Tibial artery (tissue), 4 donors: ENCODE measurements at places on chromosomes 2 and 18.
A peak's percentile ranks its signal among the peaks of the same experiment; 100 is the strongest.

DNA sequence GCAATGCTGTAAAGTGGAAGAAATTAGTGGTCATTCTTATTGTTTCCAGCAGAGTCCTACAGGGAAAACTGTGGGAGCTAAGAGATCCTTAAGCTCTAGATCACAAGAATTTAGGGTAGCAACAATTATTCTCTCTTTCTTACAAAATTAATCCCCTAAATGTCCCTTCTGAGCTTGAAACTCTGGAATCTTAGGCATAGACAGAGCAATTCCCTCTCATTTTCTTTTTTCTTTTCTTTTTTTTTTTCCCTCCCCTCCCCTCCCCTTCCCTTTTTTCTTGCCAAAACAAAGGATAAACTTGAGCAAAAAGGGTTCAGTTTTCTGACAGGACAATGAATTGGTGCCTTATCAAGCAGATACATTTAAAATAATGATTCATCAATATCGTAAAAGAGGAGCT is 441.0 kb downstream of the DSC3 start:
- DNase-seq = no peak

GRCh38 chr2:241846406-241846805 is 12.3 kb downstream of the PDCD1 start:
- no peak for DNase-seq

GRCh38 chr2:216633616-216634369 is 573 bp downstream of the IGFBP2 start:
- no peak for DNase-seq

DNA sequence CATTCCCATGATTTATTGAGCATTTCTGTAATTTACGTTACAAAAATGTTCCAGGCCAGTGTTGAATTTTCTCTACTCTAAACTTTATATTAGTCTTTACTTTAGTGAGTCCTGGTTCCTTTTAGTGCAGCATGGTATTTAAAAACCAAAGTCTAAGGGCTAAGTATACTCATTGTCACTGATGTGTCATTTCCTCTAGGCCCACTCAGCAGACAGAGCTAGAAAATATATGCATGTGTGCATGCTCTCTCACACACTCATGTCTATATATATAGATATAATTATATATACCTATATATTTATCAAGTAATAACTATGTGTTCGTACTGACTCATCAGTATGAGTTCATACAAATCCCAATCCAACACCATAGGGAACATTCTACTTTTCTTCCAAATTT is 132.5 kb upstream of the SLC8A1 start:
- DNase-seq = no peak

DNA sequence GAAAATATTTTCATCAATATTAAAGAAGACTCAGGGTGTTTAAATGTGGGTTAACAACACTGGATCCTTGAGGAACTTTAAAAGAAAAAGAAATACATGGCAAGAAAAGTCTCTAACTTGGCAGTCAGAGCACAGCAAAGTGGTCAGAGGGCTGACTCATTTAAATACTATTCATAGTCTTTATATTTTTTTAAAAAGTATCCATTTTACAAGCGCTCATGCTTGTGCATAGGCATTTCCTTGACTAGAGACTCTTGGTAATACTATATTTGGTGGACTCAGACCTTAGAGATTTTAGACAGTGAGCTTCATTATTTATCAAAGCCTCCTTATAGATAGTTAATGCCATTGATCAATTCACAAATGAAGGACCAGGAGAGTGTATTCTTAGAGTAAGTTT is 110.2 kb downstream of the ABCA12 start:
- no peak for DNase-seq

DNA sequence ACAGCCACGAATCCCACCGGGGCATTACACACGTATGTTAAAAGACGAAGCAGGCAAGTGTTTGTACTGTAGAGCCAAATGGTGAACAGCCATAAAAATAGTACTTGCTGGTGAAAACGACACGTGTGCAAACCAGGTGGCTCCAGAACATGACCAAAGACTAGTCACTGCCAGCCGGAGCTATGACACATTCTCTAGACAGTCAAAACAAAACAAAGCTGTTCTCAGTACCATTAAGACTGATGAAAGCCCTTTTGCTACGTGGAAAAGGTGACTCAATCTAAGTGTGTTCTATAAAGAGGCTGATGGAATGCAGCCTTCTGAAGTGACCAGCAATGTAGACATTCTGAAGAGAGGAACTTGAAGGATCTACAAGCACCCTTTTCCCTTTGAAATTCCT is 367.7 kb upstream of the NETO1 start:
- DNase-seq = no peak

- no peak for DNase-seq
Measured at GRCh38 chr2:40653829-40654228, 201.9 kb upstream of the SLC8A1 start.

GRCh38 chr2:181223234-181223633 is 234.0 kb upstream of the ITGA4 start:
- no peak for DNase-seq

DNA sequence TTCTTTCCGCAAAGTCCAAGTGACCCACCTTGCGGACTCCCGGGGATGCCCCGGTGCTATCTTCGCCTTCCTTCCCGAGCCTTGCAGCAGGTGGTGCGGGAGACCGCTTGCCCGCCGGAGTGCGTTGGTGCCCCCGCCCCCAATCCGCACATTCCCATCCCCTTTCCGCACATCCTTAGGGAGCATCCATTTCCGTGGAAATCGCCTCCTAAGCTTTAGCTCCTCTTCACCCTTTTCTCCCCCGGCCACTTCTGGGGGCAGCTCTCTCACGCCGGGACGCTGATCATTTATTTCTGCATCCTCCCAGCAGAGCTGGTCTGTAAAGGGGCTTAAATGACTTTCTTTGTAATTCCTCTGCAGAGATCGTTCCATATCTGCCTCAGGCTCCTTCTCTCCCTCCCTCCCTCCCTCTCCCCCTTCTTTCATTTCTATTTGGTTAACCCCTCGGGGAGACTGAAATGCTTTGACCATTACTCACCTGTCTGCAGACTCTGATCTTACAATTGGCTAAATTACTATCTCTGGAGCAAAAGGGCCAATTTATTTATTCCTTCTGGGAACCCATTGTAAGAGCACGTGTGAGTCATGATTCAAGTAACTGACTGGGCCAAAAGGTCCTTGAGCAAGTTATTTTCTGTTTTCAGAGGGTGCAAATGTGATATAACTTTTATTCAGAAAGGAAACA is 1.3 kb upstream of the LYPD1 start:
- DNase-seq = no peak

GRCh38 chr2:235541838-235542549 is 48.2 kb downstream of the AGAP1 start:
- DNase-seq = no peak

- no peak for DNase-seq
Measured at GRCh38 chr2:120875431-120875830, 139.8 kb downstream of the GLI2 start.

- no peak for DNase-seq
Measured at GRCh38 chr2:64667535-64667934, 13.8 kb upstream of the SERTAD2 start.

DNA sequence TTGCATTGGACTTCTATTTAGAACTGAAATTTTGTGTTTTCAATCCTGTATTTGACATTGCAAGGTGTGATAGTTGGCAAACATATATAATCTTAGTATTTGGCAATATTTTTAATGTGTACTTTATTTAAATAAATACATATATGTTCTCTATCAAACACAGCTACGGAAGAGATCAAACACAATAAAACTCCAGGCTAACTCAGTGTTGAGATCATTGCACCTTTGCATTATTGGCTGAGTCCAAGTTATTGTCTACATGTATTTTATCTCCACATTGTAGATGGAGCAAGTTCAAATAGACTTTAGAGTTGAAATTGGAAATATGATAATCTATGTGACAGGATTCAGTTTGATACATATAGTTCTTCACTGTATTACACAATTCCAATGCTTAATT is 176.7 kb downstream of the ST6GAL2 start:
- no peak for DNase-seq

GRCh38 chr18:31250902-31251301 is 67.1 kb upstream of the DSG1 start:
- DNase-seq = no peak

DNA sequence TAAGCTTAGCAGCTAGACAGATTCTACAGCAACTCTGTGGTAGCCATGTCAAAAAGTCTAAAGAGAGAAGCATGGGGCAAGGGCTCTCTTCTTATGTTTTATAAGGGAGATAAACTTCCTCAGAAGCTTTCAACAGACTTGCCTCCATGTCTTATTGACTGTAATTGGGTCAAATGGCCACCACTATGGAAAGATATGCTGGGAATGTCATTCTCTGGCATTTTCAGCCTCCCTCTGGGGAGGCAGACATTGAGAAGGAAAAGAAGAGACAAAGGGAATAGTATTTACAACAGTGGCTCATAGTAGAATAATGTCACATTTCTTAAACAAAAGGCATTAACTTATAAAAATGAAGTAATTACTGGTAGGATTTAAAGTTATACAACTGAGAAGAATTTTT is 1964.5 kb upstream of the PIK3C3 start:
- no peak for DNase-seq

DNA sequence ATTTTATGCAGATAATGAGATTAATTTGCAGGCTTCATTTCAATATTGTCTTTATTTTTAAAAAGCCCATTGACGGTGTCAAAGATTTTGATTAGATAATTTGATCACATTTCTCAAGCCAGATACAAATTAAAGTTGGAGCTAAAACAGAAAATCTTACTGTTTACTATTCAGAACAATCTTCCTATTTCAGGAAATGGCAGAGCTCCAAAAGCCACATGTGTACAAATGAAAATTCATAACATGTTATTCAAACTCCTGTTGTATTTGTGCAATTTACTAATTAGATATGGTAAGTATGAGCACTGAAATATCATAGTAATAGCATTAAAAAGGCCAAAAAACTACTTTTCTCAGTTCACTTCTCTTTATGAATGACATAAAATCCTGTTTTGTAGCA is 682.9 kb downstream of the KCNJ3 start:
- DNase-seq = no peak

GRCh38 chr2:157506586-157506985 is 62.7 kb upstream of the CYTIP start:
- no peak for DNase-seq

DNA sequence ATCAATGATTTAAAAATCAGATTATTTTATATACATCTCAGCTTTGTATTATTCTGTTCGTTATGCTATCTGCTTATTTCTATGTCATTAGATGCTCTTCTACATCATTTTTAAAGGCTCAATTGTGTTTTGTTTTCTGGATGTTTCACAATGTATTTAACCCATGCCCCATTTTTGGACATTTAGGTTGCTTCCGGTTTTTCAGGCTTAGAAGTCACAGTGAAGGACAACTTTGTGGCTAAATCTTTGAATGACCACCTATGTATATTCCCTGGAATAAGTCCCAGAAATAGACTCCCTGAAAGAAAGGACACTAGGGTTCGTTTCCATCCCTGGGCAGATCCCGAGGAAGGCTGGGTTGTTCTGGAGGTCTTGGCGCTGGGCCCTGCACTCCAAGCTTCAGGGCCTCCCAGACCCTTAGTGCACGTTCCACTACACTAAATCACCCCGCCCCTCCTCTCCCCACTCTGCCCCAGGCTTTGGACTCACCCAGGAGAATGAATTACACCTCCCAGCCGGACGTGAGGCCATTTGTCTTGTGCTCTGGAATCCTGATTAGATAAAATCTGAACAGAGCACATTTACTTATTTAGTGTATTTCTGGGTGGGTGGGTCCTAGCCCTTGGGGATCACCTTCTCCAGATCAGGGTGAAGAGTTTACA is 188.2 kb downstream of the ZFP36L2 start:
- no peak for DNase-seq

GRCh38 chr2:98738304-98738703 is 7.4 kb upstream of the MGAT4A start:
- no peak for DNase-seq

- DNase-seq = no peak
Measured at GRCh38 chr2:176455816-176456291, 186.6 kb downstream of the MTX2 start.

GRCh38 chr2:65153515-65153914 is 23.6 kb upstream of the RAB1A start:
- DNase-seq = no peak

- no peak for DNase-seq
Measured at GRCh38 chr2:27667446-27667845, 3.8 kb downstream of the SLC4A1AP start.

- DNase-seq = no peak
Measured at GRCh38 chr2:160696087-160696452, 202.5 kb upstream of the RBMS1 start.

DNA sequence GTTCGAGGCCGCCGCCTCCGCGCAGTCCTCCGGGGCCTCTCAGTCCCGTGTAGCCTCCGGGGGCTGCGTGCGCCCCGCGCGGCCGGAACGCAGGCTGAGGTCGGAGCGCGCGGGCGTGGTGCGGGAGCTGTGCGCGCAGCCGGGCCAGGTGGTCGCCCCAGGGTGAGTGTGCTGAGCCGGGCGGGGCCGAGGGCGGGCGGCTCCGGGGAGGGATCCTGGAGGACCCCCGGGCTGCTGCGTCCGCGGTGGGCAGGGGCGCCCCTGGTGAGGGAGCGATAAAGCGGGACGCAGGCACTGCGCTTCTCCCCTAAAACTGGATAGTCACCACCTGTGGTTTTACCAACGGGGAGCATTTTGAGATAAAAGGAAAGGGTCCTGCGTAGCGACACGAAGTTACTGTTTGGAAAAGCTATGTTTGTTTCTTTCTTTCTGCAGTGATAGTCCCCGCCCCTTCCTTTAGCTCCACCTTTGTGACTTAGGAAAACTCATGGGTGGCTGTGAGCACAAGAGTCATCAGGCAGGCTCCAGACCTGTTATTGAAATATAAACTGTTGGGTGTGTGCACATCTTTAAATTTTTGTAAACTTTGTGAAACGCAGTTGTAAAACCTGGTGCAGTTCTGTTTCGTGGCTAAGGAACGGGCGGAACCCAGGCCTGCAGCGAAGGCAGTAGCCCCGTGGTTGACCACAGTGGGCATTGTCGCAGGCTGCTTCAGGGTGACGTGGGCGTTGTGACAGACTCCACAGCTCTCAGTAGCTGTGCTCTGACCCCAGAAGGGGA is 687 bp downstream of the CTDP1 start:
- peak; percentile 68 for DNase-seq

GRCh38 chr2:127080938-127081755 is 25.8 kb downstream of the BIN1 start:
- no peak for DNase-seq

GRCh38 chr2:24492421-24493279 is 1.6 kb downstream of the NCOA1 start:
- DNase-seq = peak; percentile 36

GRCh38 chr2:60453301-60453700 is 100.2 kb downstream of the BCL11A start:
- DNase-seq = no peak

GRCh38 chr2:237418300-237418699 is 4.3 kb upstream of the COL6A3 start:
- DNase-seq = no peak

DNA sequence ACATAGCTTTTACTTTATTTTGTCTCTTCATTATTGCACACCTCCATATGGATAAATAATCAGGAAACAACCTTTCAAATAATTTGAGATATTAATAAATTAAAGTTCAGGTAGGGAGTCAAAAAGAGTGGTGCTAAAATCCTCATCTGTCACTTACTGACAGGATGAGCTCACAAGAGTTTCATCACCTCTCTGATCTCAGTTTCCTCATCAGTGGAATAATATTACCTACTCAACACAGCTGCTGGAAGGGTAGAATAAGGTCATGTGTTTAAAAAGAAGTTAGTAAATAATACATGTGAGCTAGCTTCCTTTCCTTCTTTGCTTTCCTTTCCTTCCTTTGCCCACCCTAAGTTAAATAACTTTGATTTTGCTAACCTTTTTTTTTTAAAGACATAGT is 61.9 kb downstream of the RDH14 start:
- DNase-seq = no peak
